ENCODE measurements at places on chromosomes 13 and 19.
A peak's percentile ranks its signal among the peaks of the same experiment; 100 is the strongest.

- no peak for DNase-seq
Observed at GRCh38 chr13:40094056-40094455, 438.6 kb downstream of the COG6 start.

GRCh38 chr19:40990972-40991381, at the start of gene CYP2B6:
Gene CYP2B6, plus strand, starts transcription at chr19:40991282. Its CDS starts 24 bp downstream, at chr19:40991306.
- DNase-seq = no peak

- DNase-seq = no peak
Observed at GRCh38 chr19:48914181-48914580, 14.1 kb downstream of the NUCB1 start.

DNA sequence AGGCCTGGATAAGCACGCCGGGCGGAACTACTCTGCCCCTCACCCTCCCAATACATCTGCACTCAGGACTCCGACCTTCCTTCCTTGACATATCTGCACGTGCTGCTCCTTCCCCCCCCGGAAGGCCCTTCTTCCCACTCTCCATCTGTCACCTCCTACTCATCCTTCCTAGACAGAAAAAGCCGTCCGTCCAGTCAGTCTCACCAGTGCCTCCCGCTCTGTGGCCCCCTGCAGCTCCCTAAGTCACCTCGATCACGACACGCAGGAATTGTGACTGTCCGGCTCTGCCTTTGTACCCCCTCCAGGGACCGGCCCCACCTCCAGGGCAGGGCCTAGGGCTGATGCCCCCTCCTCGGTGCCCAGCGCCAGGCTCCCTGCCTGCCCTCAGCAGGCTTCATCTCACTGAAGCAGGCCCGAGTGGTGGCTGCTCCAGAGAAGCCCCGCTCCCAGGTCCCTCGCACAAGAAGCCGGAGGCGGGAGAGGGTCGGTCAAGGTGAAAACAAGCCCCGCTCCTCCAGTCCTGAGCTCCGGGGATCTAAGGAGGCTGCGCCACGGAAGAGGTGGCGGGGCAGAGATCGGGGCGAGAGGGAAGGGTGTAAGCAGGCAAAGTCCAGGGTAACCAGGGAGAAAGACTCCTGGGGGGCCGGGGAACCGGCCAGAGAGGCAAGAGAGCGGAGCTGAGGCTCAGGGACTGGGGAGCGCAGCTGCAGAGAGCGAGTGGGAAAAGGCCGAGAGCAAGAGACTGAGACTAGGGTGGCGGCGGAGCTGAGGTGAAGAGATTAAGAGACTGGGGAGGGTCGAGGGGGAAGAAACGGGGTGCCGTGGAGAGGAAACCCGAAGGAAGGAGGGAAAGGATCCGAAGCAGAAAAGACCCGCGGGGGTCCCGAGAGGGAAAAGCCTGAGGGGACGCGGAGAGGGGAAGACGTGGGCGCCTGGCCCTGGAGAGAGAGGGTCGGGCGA, 1.1 kb downstream of the PPP6R1 start:
- DNase-seq = no peak

GRCh38 chr13:83117046-83117445, 765.2 kb downstream of the SLITRK1 start:
- DNase-seq = no peak

- peak; percentile 73 for DNase-seq
Observed at GRCh38 chr13:111216166-111216960, 101.3 kb downstream of the ARHGEF7 start.

DNA sequence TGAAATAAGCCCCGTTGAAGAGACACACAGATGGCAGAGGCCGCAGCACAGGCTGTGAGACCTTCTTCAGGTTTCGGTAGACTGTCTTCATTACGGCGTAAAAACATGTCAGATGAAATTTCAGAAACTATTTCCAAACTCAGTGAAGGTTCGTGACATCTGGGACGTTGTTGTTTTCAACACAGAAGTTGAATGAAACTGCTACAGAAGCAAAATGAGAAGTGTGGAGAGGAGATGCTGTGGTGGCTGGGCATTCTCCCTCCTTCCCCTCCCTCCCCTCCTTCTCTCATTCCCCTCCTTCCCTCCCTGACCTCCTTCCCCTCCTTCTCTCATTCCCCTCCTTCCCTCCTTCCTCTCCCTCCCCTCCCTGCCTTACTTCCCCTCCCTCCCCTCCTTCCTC, 113.6 kb downstream of the ATP11A start:
- no peak for DNase-seq

GRCh38 chr19:47758443-47758804, 13.1 kb downstream of the NOP53 start:
- DNase-seq = no peak

Data from D341Med (cell line).